Retina (tissue), 1 donor: ENCODE measurements at places on chromosomes 4 and X.

GRCh38 chr4:81021142-81021944 is 9.2 kb upstream of the BMP3 start:
- DNase-seq, result no peak

- DNase-seq, result no peak
These were observed 56.7 kb downstream of the FNIP2 start for GRCh38 chr4:158825433-158826036.

- no peak for DNase-seq
These were observed 179.5 kb downstream of the CEP135 start for GRCh38 chr4:56128213-56128612.

- no peak for DNase-seq
These were observed 36.5 kb downstream of the CLCN5 start for GRCh38 chrX:49958727-49959485.

- no peak for DNase-seq
These were observed 107.1 kb downstream of the NR3C2 start for GRCh38 chr4:148335133-148335532.

DNA sequence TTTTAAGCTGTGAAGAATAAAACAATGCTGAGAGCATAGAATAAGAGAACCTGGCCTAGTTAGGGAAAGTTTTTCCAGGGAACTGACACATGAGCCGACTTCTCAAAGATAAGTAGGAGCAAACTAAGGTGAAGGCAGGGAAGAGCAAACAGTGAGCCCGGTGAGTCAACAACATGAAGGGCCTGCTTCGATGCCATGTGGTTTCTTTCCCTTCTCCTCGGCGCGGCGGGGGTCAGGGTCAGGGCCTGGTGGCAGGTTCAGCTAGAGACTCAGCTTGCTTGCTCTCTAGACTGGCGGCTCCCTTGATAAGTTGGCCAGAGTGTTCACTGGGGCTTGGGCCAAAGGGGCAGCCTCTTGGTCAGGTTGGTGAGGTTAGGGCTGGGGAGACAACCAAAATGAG is 81.1 kb downstream of the DLG3 start:
- no peak for DNase-seq

- no peak for DNase-seq
These were observed 114.3 kb downstream of the DCK start for GRCh38 chr4:71107726-71108125.

- no peak for DNase-seq
These were observed 3.3 kb downstream of the ADGRL3 start for GRCh38 chr4:61203436-61203790.

GRCh38 chrX:9298221-9298620 is 166.6 kb upstream of the TBL1X start:
- no peak for DNase-seq

DNA sequence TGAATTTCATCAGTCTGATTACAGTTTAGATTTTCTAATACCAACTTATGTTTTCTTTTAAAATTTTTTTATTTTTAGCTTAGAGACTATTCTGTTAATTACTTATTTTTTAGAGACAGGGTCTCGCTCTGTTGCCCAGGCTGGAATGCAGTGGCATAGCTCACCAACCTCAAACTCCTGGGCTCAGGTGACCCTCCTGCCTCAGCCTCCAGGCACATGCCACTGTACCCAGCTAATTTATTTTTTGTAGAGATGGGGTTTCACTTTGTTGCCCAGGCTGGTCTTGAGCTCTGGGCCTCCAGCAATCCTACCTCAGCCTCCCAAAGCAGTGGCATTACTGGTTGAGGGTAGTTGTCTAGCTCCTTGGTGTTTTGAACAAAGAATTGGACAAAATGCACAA is 102.0 kb downstream of the KLHL8 start:
- no peak for DNase-seq

- DNase-seq, result no peak
These were observed 79.9 kb downstream of the TRPC5OS start for GRCh38 chrX:111955901-111956300.

DNA sequence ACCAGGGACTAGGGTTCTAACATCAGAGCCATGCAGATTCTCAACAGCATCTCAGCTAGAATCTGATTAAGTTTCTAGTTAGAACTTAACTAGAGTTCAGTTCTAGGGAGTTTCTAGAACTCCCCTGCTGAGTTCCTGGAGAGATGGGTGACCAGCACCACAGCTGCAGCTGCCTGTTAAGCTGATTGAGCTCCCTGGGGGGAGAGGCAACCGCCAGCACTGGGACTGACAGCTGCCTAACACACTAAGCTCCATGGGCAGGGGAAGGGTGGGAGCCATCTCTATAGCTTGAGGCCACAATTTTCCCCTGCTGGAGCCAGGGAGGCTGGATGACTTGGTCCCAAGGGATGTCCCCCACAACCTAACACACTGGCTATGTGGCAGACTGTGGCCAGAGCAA is 84.2 kb downstream of the CHIC1 start:
- DNase-seq, result no peak

GRCh38 chrX:17613979-17614588 is 123.2 kb upstream of the SCML1 start:
- no peak for DNase-seq

DNA sequence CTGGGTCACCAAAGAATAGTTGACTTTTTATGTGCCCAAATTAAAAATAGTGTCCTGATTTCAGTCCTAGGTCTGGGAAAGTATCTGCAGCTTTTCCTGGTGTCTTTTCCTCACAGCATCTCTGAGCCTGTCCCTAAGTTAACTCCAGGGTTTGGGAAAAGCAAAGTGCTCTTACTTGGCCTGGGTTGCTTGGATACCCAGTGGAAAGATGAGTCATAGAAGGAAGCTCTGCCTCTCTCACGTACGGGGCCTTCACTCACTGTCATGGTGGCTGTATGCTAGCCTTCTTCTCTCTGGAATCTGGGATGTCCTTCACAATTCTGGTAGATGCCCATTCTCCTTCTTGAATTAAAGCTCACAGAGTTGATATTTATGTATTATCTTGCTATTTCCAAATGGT is 607.3 kb downstream of the ANKRD50 start:
- DNase-seq, result no peak

DNA sequence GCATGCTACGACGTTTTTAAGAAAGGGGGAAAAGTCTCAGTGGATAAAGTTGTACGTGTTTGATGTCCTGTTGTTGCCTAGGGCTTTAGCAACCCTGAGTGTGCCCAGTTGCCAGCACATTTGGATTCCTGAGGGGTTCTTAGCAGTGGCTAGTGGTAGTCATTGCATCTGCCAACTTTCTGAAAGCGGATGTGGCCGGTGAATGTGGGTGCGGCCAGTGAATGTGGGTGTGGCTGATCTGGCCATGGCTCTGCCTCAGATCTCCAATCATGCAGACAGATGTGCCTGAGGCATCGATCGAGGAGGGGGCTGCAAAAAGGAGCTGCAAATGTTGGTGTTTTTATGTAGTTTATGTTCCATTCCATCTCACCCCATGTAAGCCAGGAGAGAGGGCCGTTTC is 41.5 kb upstream of the FAT1 start:
- no peak for DNase-seq
